NCI-H2081 (cell line): ENCODE measurements at places on chromosomes 4 and X.

DNA sequence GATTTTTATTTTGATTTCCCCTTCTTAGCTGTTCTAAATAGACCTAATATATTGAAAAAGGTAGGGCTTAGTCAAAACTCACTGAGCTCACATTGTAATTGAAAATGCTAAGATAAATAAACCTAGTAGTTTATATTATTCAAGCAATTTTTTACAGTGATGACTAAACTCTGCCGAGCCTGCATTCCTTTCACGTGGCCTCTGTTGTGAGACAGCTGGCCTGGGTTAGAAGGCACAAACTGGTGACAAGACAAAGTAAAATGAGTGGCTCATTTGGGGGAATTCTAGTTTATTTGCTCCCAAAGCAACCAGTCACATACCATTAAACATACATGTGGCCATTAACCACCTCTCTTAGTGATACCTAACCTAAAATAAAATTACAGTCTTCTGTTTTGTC is 169.4 kb upstream of the TEX13C start:
- DNase-seq, result no peak

DNA sequence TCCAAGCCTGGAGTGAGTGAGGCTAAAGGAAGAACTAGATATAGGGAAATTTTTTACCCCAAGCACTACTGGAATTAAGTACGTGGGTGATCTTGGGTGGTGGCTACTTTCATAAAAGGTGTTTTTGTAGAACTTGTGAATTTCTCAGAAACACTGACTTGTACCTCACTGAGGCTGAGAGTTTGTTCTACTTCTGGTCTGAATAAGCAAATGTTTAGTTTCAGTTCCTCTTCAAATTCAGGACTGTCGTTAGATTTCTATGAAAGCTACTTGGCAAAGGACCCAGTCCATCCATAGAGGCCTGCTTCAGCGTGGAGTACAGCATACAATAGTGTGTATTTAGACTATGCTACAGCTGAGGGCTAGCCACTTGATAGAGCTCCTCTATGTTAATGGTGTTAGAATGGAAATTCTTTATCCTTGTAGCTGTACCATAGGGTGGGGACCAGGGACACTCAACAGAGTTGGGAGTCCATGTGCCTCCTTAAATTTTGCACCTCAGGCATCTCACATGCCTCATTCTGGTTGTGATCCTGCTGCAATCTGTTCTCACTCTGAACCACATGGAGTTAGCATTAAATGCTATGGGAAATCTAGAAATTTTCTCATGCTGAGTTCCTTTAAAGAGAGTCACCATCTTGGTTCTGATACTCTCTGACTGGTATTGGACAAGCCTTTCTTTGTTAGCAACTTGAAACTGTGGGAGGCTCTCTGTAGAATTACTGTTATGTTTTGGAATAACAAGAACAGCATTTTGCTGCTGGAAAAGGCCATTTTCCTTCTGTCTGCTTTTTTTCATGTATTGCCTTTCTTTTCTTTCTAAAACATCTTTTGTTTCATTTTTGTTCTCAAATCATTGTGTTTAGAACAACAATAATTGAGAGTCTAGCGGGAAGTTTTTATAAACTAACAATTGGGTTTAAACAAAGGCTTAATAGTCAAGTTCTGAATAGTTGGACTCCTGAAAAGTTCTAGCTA is 86.8 kb downstream of the PDGFRA start:
- no peak for DNase-seq

- peak; percentile 21 for DNase-seq
Observed at GRCh38 chrX:95056901-95057300, 1382.9 kb downstream of the FAM133A start.

GRCh38 chr4:102500352-102500695 is 835 bp upstream of the NFKB1 start:
- DNase-seq, result no peak
